NCI-H460 (cell line): ENCODE measurements at places on chromosomes 13 and 19. TPM values are rescaled to one million over a fixed set of nuclear protein-coding genes. Genes with fewer than 3 reads are reported as not detected.
A peak's percentile ranks its signal among the peaks of the same experiment; 100 is the strongest.

The ZNF625 gene
- total RNA-seq = not detected in 2 replicates

The CYP4F11 gene
- 108 and 123 TPM in 2 replicates for total RNA-seq

The LILRB2 gene
- total RNA-seq = not detected in 2 replicates

- no peak for DNase-seq
Observed at GRCh38 chr13:25910991-25911419, 140.8 kb downstream of the SHISA2 start.

DNA sequence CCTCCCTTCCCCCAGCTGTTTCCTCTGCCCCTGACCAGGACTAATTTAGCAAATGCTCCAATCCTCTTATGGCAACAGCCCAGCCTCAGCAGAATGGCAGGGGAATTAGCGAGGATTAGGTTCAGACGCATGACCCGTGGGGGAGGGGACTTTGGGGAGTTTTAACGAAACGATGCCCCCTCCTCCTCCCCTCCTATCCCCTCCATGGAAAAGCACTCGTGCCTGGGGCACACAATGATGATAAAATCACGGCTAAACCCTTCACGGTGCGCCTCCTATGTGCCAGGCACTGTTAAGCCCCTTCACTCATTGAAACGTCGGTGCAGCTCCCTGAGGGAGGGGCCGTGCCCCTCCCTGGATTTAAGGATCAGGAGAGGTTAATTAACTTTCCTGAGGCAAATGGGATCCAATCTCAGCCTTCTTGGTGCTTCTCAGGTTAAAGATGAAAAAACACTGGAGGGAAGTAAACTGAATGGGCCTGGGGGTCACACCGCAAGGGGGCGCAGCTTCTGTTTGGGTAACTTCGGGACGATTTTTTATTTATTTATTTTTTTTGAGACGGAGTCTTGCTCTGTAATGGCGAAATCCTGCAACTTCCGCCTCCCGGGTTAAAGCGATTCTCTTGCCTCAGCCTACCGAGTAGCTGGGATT, 10.1 kb upstream of the TPRX2 start:
- DNase-seq = peak; percentile 32

GRCh38 chr13:50170447-50171037, 155.3 kb downstream of the KCNRG start:
- DNase-seq = peak; percentile 19

GRCh38 chr13:53200498-53201453, 172.2 kb downstream of the OLFM4 start:
- DNase-seq = no peak

DNA sequence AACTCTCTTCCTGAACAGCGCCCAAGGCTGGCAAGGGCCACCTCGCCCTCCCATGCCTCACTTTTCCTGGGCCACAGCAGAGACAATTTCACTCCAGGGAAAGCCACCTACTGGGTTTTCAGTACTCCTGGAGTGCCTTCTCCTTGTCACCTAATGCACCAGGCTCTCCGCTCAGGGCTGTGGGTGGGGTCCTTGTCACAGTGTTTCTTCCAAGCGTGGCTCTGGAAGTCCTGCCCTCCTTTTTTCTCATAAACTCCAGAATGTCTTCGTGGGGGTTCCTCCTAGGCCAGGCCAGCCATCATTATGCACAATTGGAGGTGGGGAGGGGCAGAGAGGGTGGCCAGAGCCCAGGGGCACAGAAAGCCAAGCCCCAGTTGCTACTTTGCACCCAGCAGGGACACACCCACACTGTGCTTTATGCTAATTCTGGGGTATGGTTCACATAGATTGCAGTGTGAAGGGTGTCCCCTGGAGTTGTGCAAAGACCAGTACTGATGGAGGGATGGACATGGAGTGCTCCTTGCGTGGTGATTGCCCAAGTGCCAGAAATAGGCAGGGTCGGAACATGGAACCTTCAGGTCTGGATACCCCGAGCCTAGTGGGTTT, 78.8 kb downstream of the CHST8 start:
- no peak for DNase-seq

DNA sequence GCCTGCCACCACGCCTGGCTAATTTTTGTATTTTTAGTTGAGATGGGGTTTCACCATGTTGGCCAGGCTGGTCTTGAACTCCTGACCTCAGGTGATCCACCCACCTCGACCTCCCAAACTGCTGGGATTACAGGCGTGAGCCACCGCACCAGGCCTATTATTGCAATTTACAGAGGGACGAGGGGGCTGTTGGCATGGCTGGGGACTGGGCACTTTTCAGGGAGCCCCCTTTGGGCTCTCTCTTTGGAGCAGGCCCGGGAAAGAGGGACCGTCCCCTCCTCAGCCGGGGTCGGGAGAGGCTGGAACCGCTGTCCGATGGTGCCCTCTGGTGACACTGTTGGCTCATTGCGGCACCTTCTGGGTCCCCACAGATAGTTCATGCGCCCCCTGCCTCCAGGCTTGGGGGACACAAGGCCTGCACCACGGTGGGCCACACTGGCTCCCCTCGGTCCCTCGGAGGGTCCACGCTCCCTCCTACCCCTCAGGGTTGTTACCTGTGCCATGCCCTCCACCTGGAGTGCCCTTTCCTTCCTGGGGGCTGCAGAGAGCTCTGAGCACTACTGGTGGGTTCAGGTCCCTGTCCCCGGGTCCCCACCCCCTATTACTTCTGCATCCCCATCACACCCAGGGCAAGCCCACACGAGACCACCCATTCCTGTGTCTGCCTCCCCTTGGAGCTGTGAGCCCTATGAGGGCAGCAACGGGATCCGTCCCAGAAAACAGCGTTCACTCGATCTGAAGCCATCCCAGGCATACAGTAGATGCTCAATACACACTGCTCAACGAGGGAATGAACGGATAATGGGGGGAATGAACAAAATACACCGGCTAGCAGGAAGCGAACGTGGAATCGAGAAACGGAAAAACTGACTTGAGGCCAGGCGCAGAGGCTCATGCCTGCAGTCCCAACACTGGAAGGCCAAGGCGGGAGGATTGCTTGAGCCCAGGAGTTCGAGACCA, 12.5 kb downstream of the FEM1A start:
- DNase-seq = peak; percentile 58
